ENCODE measurements at places on chromosomes 7 and 10. TPM values are rescaled to one million over a fixed set of nuclear protein-coding genes. Genes with fewer than 3 reads are reported as not detected.
A peak's percentile ranks its signal among the peaks of the same experiment; 100 is the strongest.

DNA sequence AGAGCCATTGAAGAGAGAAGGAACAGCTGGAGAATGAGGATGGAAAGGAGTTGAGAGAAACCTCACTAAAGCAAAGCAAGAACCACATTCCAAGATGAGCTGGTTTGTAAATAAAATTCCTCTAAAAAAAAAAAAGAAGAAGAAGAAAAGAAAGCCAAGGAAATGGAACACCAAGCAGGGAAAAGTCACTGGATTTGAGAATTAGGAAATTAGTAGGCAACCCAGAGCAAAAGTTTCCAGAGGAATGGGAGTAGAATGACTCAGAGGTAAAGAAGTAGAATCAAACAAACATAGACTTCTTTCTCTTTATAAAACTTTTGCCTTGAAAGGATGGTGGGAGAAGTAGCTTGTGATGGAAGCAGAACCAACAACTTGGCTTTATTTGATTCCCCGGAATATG is 3.9 kb downstream of the CH25H start:
- H3K4me3 ChIP-seq: 0 out of 2 replicates have a peak overlapping the region, but pooled peaks have one; percentile 13
- peak; percentile 25 for DNase-seq
- no peak overlapping the region for H3K27ac ChIP-seq
- no peaks in the 10 kb centered on the region for H3K27me3 ChIP-seq
- no peaks in the 10 kb centered on the region for H3K36me3 ChIP-seq
- H3K4me1 ChIP-seq: peaks cover 30% of the 10 kb centered on the region

- no peak overlapping the region for H3K27ac ChIP-seq
- H3K4me3 ChIP-seq: no peak overlapping the region
- no peaks in the 10 kb centered on the region for H3K4me1 ChIP-seq
- DNase-seq: no peak
- H3K27me3 ChIP-seq: no peaks in the 10 kb centered on the region
Measured at GRCh38 chr10:59346321-59346720, 16.0 kb downstream of the FAM13C start.

Gene PSD
- 1.0 TPM for total RNA-seq

Gene SMARCD3
- 32.2 TPM for total RNA-seq

- H3K27ac ChIP-seq: no peak overlapping the region
- no peaks in the 10 kb centered on the region for H3K4me1 ChIP-seq
- no peak overlapping the region for H3K4me3 ChIP-seq
- H3K36me3 ChIP-seq: no peaks in the 10 kb centered on the region
- H3K27me3 ChIP-seq: peaks cover 13% of the 10 kb centered on the region
Measured at GRCh38 chr10:23975431-23975830, 233.5 kb upstream of the KIAA1217 start.

Gene OR6B1
- not detected for total RNA-seq

Gene OPN1SW
- not detected for total RNA-seq

DNA sequence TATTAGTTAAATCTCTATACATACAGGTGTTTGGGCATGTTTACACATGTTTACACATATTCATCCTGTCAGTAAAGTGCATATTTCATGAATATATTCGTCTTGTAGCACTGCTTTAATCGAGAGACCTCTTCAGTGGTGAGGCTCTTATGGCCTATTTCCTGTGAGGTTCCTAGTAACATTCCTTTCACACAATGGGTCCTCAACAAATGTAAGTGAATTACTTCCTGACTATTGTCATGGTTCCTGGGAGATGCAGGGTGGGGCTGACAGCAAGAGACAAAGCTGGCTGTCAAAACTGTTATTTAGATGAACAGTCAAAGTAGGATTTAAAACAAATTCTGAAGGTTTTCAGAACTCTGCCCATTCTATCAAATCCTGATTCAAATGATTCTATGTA is 12.4 kb upstream of the SEMA3A start:
- no peak overlapping the region for H3K27ac ChIP-seq
- no peaks in the 10 kb centered on the region for H3K27me3 ChIP-seq
- H3K4me3 ChIP-seq: no peak overlapping the region
- H3K36me3 ChIP-seq: no peaks in the 10 kb centered on the region

GRCh38 chr7:33201821-33202220 is 72.5 kb downstream of the BBS9 start:
- DNase-seq: peak; percentile 26
- no peak overlapping the region for H3K4me3 ChIP-seq
- H3K27me3 ChIP-seq: no peaks in the 10 kb centered on the region
- H3K4me1 ChIP-seq: no peaks in the 10 kb centered on the region
- H3K27ac ChIP-seq: no peak overlapping the region

- no peaks in the 10 kb centered on the region for H3K4me1 ChIP-seq
- no peak for DNase-seq
- H3K27ac ChIP-seq: no peak overlapping the region
Measured at GRCh38 chr10:8133146-8133545, 78.7 kb downstream of the GATA3 start.

Gene DYDC1
- total RNA-seq: not detected

- H3K36me3 ChIP-seq: no peaks in the 10 kb centered on the region
- H3K4me1 ChIP-seq: peaks cover 15% of the 10 kb centered on the region
- no peaks in the 10 kb centered on the region for H3K27me3 ChIP-seq
- H3K27ac ChIP-seq: no peak overlapping the region
Measured at GRCh38 chr10:70328967-70329366, 45.2 kb upstream of the NPFFR1 start.

DNA sequence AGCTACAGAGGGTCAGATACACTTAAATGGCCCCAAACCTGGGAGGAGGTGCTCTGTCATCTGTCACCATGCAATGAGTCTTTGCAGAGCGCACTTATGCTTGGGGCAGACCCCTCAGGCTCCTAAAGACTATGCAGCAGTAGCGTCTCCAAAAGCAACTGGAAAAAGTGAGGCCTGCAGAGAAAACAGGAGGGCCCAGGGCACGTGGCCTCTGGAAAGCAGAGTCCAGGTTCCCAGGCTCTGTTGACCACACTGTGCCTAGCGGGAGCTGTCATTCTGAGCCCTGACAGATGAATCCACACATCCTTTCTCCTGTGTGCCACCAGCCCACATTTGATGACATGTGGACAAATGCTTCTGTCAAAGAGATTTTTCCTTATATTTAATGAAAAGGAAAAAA is 66.4 kb downstream of the MINDY4 start:
- no peak overlapping the region for H3K4me3 ChIP-seq
- no peaks in the 10 kb centered on the region for H3K36me3 ChIP-seq
- H3K4me1 ChIP-seq: no peaks in the 10 kb centered on the region
- no peaks in the 10 kb centered on the region for H3K27me3 ChIP-seq

DNA sequence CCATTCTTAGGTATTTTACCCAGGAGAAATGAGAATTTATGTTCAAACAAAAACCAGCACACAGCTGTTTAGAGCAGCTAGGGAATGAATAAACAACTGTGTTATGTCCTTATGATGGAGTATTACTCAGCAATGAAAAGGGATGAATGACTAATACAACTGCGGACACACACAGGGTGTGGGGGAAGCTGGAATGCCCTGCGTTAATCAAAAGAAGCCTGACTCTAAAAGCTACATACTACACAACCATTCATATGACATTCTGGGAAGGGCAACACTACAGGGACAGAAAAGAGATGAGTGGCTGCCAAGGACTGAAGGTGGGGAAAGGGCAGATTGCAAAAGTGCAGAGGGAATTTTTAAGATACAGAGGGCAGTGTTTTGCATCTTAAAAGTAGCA is 64.0 kb downstream of the DLG5 start:
- no peak overlapping the region for H3K27ac ChIP-seq
- DNase-seq: peak; percentile 26
- H3K4me3 ChIP-seq: no peak overlapping the region
- H3K4me1 ChIP-seq: no peaks in the 10 kb centered on the region

GRCh38 chr7:23334482-23335056 is 35.4 kb downstream of the MALSU1 start:
- no peaks in the 10 kb centered on the region for H3K27me3 ChIP-seq
- peak overlapping the region; percentile 77 for H3K27ac ChIP-seq
- peaks cover 37% of the 10 kb centered on the region for H3K4me1 ChIP-seq
- DNase-seq: peak; percentile 95
- H3K4me3 ChIP-seq: peak overlapping the region; percentile 6
- H3K36me3 ChIP-seq: 0 out of 2 replicates have a peak, but pooled peaks cover 16% of the 10 kb centered on the region

- no peaks in the 10 kb centered on the region for H3K27me3 ChIP-seq
- DNase-seq: no peak
- H3K27ac ChIP-seq: no peak overlapping the region
- no peaks in the 10 kb centered on the region for H3K36me3 ChIP-seq
Measured at GRCh38 chr10:666237-667012, 23.0 kb downstream of the DIP2C start.

DNA sequence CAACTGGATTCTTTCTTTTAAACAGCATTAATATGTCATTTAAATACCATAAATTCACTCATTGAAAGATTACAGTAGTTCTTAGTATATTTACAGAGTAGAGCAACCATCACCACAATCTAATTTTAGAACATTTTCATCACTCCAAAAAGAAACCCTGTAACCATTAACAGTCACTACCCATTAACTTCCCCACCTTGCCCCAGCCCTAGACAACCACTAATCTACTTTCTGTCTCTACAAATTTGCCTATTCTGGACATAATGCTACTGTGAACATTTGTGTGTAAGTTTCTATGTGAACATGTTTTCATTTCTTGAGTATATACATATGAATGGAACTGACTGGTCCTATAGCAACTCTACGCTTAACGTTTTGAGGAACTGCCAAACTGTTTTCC is 42.4 kb downstream of the P4HA1 start:
- no peaks in the 10 kb centered on the region for H3K4me1 ChIP-seq
- no peak for DNase-seq
- no peaks in the 10 kb centered on the region for H3K27me3 ChIP-seq
- no peak overlapping the region for H3K27ac ChIP-seq
- H3K4me3 ChIP-seq: no peak overlapping the region

DNA sequence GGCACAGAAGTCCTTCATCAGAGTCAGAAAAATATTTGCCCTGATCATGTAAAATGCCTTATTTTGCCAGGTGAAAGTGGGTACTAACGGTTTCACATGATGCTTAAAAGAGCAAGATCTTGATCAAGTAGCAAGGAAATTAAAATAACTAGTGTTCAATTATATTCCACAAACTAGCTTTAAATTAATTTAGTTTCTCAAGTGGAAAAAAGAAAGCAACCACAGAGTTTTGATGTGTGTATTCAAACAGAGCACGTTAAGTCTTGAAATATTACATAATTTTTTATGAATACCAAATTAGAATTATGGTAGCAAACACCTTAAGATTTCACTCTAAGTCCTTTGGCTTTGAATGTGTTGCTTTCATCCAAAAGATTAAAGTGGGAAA is 47.3 kb downstream of the PIP4K2A start:
- DNase-seq: no peak
- H3K27ac ChIP-seq: no peak overlapping the region
- no peaks in the 10 kb centered on the region for H3K36me3 ChIP-seq
- peaks cover 10% of the 10 kb centered on the region for H3K4me1 ChIP-seq

DNA sequence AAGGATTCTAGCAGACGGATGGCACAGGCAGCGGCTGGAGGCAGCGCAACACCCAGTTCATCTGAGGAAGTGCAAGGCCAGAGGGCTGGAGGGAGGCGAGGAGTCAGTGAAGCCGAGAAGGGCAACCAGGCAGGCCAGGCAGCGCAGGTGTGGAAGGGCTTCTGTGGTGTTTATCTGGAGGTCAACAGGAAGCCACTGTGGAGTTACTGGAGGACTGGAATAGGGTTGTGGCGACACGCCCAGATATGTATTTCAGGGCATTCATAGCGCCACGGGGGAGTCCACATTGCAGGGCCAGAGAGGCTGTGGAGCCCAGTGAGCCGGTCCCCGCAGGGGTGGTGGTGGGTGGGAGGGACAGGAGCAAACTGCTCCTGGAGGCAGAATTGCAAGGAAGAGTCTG is 150.6 kb downstream of the CDH23 start:
- no peak overlapping the region for H3K4me3 ChIP-seq
- H3K36me3 ChIP-seq: no peaks in the 10 kb centered on the region
- H3K27me3 ChIP-seq: peaks cover 46% of the 10 kb centered on the region
- no peaks in the 10 kb centered on the region for H3K4me1 ChIP-seq

DNA sequence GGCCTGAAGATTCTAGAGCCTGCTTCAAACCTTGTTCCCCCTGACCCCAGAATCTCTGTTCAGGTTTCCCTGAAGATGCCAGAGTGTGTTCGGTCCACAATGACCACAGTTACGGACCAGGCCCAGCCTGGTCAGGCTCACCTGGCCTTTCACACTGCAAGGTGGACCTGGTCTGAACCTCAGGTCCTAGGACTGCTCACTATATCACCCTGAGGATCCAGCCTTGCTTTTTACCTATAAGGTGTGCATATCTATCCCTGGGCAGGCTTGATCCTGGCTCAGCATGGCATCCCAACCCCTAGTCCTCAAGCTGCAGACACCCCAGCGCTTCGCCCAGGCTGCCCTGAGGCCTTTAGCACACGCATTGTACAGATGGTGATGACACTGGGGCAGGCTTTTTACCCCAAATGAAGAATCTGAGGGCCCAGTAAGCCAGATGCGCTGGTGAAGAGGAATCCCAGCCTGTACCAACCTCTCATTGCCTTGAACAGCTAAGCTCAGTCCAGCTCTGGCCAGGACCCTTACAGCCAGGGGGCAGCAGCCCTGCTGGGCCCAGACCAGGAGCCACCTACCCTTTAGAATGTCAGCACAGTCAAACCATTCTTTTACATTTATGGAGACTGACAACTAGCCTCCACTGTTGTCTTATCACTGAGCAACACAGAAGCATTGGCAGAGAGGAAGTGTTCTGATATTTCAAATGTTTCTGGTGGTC is 28.0 kb downstream of the MAT1A start:
- no peak overlapping the region for H3K4me3 ChIP-seq
- H3K4me1 ChIP-seq: no peaks in the 10 kb centered on the region
- DNase-seq: no peak

GRCh38 chr7:5661942-5662341 is 119.5 kb downstream of the RNF216 start:
- H3K4me3 ChIP-seq: no peak overlapping the region
- H3K27ac ChIP-seq: no peak overlapping the region
- no peak for DNase-seq
- H3K27me3 ChIP-seq: no peaks in the 10 kb centered on the region
- no peaks in the 10 kb centered on the region for H3K36me3 ChIP-seq

DNA sequence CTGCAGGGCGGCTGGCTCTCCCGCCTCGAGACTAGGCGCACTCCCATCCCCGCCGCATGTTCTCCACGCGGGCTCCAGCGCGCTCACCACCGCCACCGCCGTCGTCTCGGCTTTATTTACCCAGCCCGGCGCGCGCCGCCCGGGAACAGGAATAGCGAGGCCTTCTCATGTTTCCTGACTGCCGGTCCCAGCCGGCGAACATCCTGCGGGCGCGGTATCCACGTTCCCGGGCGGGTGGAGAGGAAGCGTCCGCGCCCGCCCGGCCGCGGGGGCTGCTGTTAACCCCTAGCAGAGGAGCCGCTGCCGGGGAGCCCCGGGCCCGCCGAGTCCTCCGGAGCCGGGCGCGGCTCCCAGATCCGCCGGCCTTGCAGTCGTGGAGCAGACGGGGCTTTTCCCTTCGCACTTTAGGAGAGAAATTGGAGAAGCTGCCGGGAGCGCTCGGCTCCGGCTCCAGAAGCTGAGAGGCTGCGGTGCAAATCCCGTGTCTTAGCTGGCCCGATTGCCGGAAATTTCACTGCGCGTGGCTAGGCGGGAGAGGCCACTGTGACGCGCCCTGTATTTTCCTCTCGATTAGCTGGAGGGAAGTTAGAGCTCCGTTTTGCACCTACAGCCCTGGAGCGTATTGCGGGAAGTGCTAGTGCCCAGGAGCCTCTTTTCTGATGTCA is at the start of gene MKX:
MKX (minus strand) TSS at position 88 of the 665 bp plus-strand sequence. CDS start 2,404 bp downstream, outside the sequence.
- 0 out of 2 replicates have a peak, but pooled peaks cover 2% of the 10 kb centered on the region for H3K36me3 ChIP-seq
- DNase-seq: peak; percentile 92
- H3K27ac ChIP-seq: 0 out of 2 replicates have a peak within 1 kb of the TSS, but pooled peaks have one; percentile 89
- peak within 1 kb of the TSS; percentile 77 for H3K4me3 ChIP-seq

Gene IKZF5
- 2.7 TPM for total RNA-seq

Gene PLPP4
- total RNA-seq: 22.5 TPM

GRCh38 chr10:32961895-32962369 is 3.9 kb upstream of the ITGB1 start:
- peak overlapping the region; percentile 96 for H3K27ac ChIP-seq
- peaks cover 47% of the 10 kb centered on the region for H3K4me1 ChIP-seq
- no peaks in the 10 kb centered on the region for H3K27me3 ChIP-seq
- peak; percentile 91 for DNase-seq
- H3K4me3 ChIP-seq: peak overlapping the region; percentile 53
- H3K36me3 ChIP-seq: peaks cover 2% of the 10 kb centered on the region

All from GM23248 (cell line).